ENCODE measurements at places on chromosomes 1 and 21.

- no peak for DNase-seq
Measured at GRCh38 chr1:68777851-68778250, 281.0 kb upstream of the DEPDC1 start.

- no peak for DNase-seq
Measured at GRCh38 chr1:86140281-86140880, 16.2 kb downstream of the COL24A1 start.

- DNase-seq = no peak
Measured at GRCh38 chr1:154417338-154417608, 12.1 kb downstream of the IL6R start.

DNA sequence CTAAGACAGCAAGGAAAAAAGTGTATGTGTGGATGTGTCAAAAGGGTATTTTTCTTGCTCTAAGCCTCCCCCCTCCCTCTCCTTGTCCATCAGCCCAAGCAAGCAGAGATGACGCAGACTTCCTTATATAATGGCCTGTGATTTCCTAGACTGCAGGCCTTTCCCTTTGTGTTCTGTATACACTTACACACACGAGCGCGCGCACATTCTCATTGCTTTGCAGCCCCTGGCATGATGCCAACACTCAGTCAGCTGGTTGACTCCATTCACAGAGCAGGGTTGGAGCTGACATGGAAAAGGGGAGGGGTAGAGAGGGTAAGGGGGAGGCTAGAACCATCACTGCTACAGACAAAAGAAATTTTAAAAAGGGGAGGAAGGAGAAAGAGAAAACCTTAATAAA lies 41.8 kb downstream of the GATAD2B start:
- DNase-seq = no peak

DNA sequence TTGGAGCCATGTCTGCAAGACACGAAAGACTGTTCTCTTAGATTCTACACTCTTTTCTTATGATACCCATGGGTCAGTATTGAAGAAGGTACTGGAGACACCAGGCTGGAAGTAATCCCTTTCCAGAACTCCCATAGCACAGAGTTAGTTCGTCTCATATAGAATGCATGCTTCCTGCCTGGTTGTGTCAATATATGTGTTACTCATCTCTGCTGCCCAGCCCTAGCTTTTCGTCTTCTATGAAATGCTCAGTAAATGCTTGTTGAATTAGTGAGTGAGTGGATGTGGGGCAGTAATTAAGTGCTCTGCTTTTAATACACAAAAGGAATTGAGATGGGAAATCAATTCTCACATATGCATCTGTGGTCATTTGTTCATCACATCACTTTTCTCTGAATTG lies 32.1 kb downstream of the ADCY10 start:
- no peak for DNase-seq

DNA sequence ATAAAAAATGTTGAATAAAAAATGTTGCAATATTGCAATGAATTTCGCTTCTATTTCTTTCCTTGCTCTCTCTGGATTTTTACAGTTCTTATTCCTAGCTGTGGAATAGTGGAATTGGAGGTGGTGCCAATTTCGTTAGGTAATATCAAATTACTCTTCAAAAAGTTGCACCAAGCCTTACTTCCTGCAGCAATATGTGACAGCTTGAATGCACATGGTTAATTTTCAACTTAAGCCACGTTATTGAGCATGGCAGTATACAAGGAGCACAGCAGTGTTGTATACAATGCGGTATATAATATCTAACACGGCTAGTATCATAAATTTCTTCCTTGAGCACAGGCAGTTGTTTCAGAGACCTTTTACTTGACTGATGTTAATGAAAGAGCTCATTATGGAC lies 152.5 kb downstream of the NOS1AP start:
- no peak for DNase-seq

Measured in GM23338 (cell line).